Vagina (tissue), 2 donors: ENCODE measurements at places on chromosomes 2 and 18. TPM values are rescaled to one million over a fixed set of nuclear protein-coding genes. Genes with fewer than 3 reads are reported as not detected.

Gene CDH20
- not detected for total RNA-seq

DNA sequence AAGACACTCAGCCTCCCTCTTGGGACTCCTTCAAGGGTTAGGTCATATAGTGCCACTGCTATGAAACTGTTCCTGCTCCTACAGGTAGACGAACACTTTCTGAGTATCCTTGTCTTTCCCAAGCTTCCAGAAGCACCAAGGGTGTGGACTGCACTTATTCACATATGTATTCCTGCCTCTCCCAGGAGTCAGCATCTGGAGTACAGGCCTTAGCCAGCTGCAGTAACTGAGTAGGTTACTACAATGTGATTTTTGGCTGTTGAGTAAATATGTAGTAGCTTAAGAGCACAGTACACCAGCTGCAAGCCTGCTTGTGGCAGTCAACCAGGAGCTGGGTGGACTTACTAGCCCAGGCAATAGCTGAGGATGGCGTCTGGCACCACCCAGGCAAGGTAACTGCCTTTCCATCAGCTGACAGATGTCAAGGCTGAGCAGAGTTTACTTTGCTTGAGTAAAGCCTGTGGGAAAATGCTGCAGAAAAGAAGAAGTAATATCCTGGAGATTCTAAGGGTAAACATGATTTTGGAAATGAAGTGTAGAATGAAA lies 14.0 kb upstream of the SCLY start:
- no peak for DNase-seq

DNA sequence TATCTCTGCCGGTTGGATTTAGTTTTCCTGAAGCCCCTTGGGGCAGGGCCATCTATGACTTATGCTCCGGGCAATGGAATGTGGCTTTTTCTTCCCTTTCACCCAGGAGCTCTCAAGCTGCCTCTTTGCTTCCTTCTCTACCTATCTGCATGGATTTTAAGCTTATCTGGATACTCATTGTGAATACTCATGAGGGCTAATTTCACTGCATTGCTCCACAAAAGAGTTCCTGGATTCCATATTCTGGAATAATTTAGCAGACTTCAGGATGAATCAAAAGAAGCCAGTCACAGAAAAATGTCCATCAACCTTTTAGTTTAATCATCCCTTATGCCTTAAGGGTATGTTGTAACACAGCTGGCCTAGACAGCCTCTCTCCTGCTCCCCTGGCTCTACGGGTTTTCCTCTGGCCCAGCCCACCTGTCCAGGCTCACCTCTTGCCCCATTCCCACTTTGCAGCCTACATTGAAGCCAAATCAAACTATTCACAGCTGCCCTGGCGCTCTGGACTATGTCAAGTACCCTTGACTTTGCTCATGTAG lies 122.8 kb upstream of the RMDN2 start:
- no peak for DNase-seq

- no peak for DNase-seq
These were observed 91.7 kb downstream of the NUP35 start for GRCh38 chr2:183215917-183216316.

- no peak for DNase-seq
These were observed 95.4 kb downstream of the LAMA1 start for GRCh38 chr18:7021994-7022840.

- no peak for DNase-seq
These were observed 22.4 kb upstream of the ARMC9 start for GRCh38 chr2:231176066-231176465.

- DNase-seq = peak; percentile 72
These were observed 11.2 kb downstream of the ATP6V1B1 start for GRCh38 chr2:70946832-70947442.

DNA sequence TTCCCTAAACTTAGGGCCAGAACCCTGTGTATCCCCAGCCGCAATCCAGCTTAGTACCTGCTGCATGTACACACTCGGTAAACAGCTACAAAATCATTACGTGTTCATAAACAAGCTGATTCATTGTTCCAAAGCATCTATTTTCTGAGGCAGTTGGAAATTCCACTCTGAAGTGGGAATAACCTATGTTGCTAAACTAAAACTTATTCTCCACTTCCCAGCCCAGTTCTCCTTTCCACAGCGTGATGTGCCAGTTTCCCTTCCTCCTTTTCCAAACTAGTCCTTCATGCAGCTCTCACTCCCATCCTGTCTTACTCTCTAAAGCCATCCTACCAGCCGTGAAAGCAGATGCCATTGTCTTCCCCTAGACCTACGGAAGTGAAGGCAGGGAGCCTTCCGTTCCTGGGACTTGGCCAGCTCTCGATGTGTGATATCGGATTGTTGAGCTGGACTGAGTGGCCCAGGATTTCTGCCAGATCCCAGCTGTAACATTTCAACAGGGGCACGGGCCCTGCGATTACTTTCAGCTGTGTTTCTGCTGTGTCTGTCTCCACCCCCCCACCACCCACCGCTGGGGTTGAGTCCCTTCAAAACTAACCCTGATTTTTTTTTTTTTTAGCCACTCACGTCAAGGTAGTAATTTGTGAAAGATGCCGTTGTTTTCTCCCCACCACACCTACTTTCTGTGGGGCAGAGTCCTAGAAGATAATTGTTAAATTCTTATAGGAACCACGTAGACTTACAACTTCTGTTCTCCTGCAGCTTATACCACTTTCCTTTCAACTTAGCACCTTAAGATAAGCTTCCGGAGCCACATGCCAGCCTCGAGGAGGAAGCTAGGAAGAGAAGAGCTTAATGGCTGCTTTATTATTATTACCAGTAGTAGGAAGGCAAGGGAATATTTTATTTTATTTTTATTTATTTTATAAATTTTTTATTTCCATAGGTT lies 100.9 kb downstream of the CRIM1 start:
- DNase-seq = no peak

Gene ERMN
- total RNA-seq = not detected

- DNase-seq = no peak
These were observed 97.1 kb upstream of the RBMS1 start for GRCh38 chr2:160590664-160591063.

Gene ALPG
- not detected for total RNA-seq

Gene PPP1R1C
- not detected for total RNA-seq

Gene UGT1A5
- 1.2 TPM for total RNA-seq

DNA sequence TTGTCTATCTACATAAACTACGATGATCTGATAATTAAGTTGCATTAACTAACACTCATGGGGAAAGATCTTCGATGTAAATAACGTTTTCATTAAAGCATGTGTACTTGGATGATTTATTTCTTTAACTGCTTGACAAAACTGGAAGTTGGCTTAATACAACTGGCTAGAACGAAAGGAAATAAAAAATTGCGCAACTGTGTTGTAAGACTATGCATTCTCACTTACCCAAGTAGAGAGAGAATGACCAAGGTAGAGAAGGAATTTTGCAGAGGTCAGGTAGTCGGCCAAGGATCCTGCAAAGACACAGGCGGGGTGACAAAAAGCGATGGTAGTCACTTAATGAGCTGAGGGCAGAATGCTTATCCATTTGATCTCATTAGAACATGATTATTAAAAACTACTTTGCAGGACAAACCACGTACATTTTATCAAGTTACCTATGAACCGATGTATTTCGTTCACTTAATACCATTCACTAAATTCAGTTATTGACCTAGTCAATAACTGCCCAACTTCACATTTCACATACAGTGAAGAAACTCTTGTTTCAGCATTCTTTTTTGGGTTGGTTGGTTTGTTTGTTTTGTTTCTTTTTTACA lies 900 bp downstream of the SLC40A1 start:
- no peak for DNase-seq

- DNase-seq = no peak
These were observed 53.5 kb upstream of the C2orf15 start for GRCh38 chr2:99088017-99088416.

GRCh38 chr18:28267878-28268625 lies 91.1 kb upstream of the CDH2 start:
- DNase-seq = no peak

Gene NT5C1B
- total RNA-seq = not detected

DNA sequence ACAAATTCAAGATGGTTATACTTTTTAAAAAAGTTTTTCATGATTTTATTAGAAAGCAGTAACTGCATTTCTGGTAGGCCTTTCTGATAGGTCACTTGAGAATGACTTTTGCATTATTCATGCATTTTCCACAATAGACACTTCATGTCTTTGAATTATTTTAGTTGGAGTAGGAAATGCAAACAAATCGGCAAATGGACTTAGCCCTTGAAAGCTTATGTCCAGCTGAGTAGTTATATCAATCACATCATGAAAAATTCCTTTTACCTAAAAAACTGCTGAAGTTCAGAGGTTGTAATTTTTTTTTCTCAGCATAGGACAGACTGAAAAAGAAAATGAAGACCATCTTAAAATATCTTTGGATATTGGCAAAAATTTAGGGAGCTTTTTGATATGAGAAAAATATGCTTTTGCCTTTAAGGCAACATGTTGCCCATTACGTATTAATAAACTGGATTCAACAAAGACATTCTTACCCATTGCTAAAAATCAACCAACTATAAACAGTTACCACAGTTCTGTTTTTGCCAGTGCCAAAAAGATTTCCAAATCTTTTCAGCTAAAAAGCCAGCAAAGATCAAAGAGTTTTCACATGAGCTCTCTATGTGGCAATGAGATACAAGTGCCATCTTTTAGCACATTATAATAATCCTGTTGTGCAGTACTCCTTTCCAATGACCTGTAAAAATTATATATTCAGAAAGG lies 45.5 kb upstream of the FRZB start:
- no peak for DNase-seq

GRCh38 chr2:176157499-176158185 lies 535 bp downstream of the HOXD3 start:
- no peak for DNase-seq

Gene TTN
- total RNA-seq = 2.0 TPM

DNA sequence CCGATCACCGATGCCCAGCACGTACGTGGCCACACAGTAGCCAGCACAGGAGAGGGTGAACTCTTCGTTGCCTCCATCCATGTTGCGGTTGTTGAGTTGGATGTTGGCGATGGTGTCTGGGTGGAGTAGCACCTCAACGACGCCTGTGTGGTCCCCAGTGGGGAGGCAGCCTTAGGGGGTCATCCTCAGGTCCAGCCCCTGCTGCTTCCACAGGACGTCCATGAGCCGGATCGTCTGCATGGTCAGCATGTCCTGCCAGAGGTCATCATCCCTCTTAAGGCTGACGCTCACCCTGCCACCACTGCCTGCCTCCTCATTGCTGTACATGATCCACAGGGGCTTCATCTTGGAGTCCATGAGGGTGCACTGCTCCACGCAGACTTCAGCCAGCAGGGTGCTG lies 369.3 kb downstream of the CMPK2 start:
- no peak for DNase-seq

DNA sequence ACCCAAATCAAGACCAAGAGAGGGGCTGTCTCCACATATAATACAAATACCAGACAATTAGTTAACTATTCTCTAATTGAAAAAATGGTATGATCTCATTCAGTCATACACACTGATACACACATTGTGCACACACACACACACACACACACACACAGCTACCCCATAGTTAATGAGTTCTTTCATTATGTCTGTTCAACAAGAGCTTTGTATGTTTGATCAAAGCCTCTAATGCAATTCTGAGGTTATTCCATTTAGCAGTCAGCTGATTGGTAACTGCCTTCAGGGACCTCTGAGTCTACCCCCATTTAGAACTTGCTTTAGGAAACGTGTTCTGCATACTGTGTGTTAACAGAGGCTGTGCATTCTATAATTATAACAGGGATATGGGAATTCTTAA lies 741.4 kb upstream of the LRRTM4 start:
- no peak for DNase-seq

Gene SCN3A
- 2.0 TPM for total RNA-seq

Gene NR4A2
- total RNA-seq = 17.2 TPM

DNA sequence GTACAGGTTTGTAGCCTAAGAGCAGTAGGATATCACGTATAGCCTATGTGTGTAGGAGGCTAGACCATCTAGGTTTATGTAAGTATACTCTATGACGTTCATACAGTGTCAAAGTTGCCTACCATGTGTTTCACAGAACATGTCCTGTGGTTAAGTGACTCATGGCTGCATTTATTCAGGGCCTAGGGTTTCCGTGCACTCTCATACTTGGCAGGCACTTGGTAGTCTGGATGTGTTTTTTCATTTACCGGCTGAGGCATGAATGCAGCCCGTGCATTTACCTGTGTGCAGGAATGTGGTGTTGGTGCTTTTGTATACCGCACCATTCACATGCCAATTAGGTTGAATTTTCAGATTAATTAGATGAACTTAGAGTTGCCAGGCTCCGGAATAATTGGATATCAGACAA lies 43.4 kb downstream of the MYL12B start:
- no peak for DNase-seq

DNA sequence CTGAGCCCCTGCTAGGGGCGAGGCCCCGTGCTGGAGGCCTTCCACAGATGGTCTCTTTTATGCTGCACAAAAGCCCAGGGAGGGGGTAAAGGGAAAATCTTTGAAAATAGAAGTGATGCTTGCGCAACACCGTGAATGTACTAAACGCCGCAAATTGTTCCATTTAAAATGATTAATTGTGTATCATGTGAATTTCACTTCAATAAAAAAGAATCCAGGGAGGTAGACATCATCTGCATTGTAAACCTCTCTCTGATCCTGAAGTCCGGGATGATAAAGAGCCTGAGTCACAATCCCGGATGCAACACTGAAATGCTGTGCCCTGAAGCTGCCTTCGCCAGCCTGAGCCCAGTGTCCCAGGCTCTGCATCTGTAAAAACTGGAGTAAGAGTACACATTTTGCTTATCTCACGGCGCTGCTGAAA lies 107.7 kb upstream of the PPP1CB start:
- peak; percentile 88 for DNase-seq

DNA sequence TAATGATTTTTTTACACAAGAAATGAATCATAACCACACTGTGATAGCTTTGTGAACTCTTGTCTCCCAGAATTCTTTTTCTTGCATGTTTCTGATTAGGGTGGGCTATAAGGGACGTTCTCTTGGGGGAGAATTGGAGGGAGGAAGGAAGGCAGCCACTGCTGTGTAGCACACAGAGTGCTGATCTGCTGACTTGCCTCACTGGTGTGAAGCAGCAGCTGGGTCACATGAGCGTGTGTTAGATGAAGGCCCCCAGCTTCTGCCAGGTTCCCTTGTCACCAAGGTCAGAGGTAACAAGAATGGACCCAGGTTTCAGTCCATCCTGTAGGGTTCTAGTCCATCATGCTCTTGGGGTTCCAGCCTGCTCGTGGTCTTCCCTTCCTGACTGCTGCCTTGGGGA lies 107.4 kb upstream of the GLI2 start:
- DNase-seq = no peak

- DNase-seq = no peak
These were observed 90.7 kb upstream of the GCFC2 start for GRCh38 chr2:75801234-75801982.

- DNase-seq = no peak
These were observed 81.3 kb downstream of the CERKL start for GRCh38 chr2:181575650-181576025.

DNA sequence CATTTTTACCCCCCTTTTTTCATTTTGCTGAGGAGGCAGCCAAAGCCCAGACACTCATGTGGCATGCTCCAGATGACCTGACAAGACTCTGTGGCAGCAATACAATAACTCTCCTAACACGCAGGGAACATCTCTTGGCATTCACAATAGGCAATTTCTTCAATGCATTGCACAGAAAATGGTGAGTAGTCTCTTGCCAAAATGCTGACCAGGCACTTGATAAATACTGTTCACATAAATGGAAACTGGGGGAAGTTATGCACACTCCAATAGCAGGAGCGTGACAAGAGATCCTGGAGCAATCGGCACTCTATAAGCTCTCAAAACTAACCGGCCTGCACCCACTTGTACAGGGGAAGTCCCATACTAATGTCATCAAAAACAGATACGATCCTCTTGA lies 66.3 kb downstream of the NBAS start:
- DNase-seq = no peak

Gene SPEG
- total RNA-seq = 28.2 TPM
